Sigmoid colon (tissue), 7 donors: ENCODE measurements at places on chromosomes 7 and 10. TPM values are rescaled to one million over a fixed set of nuclear protein-coding genes. Genes with fewer than 3 reads are reported as not detected.
A peak's percentile ranks its signal among the peaks of the same experiment; 100 is the strongest.

GRCh38 chr10:70779088-70779487 lies 6.1 kb downstream of the TBATA start:
- no peak for DNase-seq

DNA sequence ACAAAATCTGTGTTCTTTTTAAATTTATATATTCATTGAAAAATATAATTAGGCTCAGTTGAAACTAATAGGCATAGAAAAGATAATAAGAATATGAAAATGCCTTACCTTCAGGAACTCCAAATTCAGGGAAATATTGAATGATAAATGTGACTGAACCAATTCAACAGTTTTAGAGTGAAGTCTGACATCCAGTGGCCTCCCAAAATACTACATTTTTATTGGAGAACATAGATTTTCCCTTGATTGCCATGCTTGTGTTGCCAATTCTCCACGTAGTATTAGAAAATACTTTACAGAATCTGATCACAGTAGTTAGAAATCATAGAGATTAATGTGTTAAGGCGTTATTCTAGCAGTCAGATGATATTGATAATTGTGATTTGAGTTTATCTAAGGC lies 1246.7 kb downstream of the GATA3 start:
- DNase-seq: no peak

DNA sequence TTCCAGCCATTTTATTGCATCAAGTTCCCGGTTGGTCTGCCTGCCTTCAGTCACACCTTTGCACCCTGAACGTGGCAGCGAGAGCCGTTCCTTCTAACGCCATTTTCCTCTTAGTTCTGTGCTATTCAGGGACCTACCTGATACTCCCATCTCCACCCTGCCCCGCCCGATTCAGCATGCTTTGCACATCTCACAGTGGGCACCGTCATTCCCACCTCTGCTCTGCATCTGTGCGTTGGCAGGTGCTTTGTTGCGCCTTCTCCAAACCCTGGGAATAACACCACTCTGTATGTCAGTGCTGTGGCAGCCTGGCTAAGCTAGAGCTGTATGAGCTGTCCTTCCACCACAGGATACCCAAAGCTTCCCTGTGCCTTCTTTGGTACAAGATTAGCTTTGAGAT lies 96.8 kb downstream of the ACTR3B start:
- no peak for DNase-seq

GRCh38 chr10:96017191-96017687 lies 26.1 kb upstream of the CCNJ start:
- no peak for DNase-seq

GRCh38 chr10:1677307-1677939 lies 59.9 kb downstream of the ADARB2 start:
- no peak for DNase-seq

DNA sequence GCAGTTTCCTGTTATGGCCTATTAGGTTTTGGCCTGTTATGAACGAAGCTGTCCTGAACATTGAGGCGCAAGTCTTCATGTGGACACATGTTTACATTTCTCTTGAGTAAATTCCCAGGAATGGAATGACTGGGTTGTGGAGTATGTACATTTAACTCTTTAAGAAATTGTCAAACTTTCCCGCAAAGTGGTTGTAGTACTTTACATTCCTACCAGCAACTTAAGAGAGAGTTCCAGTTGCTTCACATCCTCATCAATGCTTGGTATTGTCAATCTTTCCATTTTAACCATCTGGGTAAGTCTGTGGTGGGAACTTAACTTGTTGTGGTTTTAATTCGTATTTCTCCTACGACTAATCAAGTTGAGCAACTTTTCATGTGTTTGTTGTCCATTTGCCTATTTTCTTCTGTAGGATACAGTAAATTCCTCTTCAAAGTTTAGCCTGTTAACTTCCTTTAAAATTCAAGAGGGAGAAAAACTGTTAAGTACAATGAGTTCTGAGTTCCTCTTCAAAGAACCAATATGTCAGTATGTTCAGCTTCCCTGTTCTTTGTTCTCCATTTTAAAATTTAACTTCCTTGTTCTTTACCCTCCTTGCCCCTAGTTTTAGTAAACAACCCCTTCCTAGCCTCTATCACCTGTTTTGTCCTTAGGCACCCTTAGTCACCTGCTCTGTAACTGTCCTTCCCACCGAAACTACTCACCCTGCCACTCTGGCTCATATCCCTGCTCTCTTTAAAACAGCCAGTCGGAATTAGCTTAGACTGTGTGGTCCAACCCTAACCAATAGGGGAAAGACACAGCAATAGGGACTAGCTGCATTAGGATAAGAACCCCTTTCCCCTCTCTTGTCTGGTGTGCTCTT lies 74.0 kb downstream of the FAM241B start:
- no peak for DNase-seq

Gene TMEM229A
- total RNA-seq: 0.71 TPM

GRCh38 chr7:25922296-25922695 lies 229.7 kb upstream of the NFE2L3 start:
- DNase-seq: no peak

GRCh38 chr10:128116851-128117615 lies 9.2 kb downstream of the MKI67 start:
- no peak for DNase-seq

GRCh38 chr10:95447685-95448084 lies 113.5 kb downstream of the SORBS1 start:
- DNase-seq: no peak

Gene STOX1
- 2.9 TPM for total RNA-seq

Gene ANKRD2
- total RNA-seq: 0.49 TPM

- DNase-seq: no peak
Observed at GRCh38 chr10:33801705-33802104, 467.2 kb upstream of the NRP1 start.

DNA sequence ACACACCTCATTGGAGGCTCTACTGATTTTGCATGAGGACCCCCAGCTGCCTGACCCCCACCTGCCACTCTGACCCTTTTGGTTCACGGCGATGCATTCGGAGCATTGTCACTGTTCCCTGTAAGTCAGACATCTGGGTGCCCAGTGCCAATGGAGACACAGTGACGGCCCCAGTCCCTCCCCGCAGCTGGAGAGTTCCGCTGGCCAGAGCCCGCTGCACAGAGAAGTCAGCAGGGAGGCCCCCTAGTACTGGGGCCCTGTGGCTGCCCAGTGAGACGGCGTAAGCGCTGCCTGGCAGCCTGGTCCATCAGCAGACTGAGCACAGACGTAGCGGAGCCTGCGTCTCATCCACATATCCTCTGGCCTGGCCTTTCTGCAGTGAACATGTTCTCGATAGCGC lies 77.5 kb downstream of the NKX6-2 start:
- DNase-seq: peak; percentile 44

- no peak for DNase-seq
Observed at GRCh38 chr10:14535457-14536130, 204.9 kb upstream of the FRMD4A start.

- no peak for DNase-seq
Observed at GRCh38 chr10:50210876-50211275, 40.4 kb downstream of the ASAH2 start.

Gene PON1
- not detected for total RNA-seq
